ENCODE measurements at places on chromosomes 1 and 21.

GRCh38 chr21:33256019-33256418 is 10.1 kb upstream of the IL10RB start:
- no peak for DNase-seq

GRCh38 chr1:10620776-10621175 is 146.0 kb downstream of the PEX14 start:
- DNase-seq = no peak

DNA sequence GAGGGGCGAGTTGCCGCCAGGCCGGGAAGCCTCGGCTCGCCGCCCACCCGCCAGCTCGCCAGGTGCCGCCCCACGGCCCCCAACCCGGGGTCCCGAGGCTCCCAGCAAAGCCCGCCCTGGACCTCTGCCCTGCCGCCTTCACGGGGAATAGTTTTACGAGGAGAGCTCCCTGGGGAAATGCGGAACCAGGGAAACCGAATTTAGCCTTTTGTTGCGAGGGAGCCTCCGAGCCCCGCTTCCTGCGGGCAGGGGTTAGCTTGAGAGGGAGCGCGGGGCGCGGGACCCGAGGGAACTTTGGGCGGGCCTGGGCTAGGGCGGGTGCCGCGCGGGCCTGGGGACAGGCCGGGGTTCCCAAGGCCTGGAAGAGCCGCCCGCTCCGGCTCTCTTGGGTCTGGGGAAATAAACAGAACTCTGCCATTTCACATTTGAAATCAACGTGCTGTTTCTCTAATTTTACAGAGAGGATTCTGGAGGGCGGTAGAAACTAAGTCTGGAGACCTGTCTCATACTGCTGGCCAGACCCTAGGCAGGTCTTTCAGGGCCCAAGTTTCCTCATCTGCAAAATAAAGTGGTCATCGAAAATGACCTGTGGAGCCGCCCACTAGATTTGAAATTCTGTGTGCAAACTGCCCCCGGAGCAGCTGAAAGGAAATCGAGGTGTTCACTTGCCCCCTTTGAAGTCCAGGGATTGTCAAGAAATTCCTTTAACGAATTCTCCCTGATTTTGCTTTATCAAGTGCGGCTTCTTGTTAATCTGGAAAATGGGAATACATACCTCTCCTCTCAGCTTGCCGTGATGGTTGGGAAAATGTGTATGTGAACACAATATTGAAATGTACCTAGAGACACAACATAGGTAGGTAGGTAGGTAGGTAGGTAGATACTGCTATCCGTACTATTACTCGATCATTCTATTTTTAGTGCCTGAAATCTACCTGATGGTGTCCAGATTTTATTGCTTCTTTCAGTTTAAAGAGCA is 749 bp upstream of the GLUL start:
- DNase-seq = no peak

DNA sequence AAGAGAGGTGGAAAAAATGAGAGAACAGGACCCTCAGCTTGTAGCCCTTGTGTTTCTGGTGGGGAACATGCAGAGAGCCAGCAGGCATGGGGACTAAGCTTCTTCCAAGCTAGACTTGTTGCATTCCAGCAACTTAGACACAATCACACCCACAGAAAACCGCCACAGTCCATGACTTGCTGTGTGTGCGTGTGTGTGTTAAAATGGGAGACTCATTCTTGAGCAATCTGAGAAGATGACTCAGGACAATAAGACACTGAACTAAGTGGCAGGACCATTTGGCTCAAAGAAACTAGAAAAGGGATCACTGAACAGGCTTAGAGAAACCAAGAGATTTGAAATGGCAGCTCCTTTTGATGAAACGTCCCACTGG is 78.0 kb downstream of the HLX start:
- no peak for DNase-seq

DNA sequence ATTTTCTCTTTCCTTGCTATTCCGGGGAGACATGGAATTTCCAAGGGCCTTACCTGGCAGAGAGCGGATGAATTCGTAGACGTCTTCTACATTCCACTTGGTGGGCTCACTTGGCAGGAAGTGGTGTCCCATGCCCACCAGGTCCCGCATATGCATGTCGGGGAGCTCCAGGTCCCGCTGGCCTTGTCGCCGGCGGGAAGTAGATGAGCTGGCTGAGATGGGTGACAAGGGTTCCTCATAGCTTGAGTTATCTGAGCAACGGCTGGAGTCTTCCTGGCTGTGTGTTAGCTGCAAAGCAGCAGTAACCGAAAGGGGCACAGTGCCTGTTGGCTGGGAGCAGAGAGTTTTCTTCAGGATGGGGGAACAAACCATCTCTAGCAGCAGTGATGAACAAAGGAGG is 7.9 kb upstream of the A3GALT2 start:
- no peak for DNase-seq

DNA sequence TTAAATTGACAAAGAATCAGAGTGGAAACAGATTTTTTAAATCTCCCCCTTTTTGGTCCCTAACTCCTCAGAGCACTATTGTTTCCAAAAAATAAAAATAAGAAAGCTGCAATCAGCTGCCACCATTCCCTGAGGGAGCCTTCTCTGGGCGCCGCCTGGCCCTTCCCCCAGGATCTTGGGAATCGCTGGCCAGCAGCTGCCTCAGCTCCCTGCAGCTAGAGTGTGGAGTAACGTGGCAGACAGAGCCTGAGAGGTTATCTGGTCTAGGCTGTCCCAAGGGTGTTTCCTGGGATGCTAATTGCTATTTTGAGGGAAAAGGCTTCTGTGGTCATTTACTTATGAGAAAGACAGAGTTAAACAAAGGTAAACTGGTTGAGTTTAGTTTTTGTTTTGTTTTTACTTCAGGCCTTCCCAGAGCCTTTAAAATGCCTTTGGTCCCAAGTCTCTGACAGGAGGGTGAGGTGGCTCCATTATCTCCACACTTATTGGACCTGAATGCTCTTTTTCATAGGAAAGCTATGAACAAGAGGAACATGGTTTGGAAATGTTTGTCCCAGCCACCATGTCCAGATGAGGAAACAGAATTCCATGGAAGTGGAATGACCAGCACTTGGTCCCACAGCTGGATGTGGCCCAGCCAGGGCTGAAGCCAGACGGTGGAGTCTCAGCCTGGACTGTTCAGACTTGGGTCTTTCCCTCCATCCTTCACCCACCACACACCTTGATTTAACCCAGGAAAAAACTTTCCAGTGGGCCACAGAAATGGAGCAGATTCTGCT is 14.1 kb upstream of the KIAA1614 start:
- no peak for DNase-seq

DNA sequence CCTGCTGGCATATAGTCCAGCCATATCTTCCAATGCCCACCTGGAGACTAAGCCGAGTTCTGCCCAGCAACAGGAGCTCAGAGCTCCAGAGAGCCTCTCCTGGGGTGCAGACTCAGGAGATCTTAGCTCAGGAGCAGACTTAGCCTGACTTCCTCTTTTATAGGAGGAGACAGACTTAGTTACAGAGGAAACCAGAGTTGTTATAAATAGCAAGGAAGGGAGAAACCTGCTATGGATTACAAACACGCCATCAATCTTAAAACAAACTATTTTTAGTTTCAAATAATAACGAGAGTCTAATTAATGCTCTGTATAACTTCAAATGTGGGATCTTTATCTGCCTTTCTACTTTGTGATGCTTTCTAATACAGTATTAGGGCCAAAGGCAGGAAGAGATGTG is 3.3 kb upstream of the KIF21B start:
- DNase-seq = no peak

- no peak for DNase-seq
Observed at GRCh38 chr1:95604771-95605170, 370.8 kb downstream of the RWDD3 start.

GRCh38 chr1:219446288-219446687 is 166.6 kb downstream of the ZC3H11B start:
- no peak for DNase-seq

- DNase-seq = no peak
Observed at GRCh38 chr1:231159963-231160761, 1.7 kb upstream of the TRIM67 start.

- DNase-seq = no peak
Observed at GRCh38 chr1:91450260-91450659, 45.6 kb upstream of the HFM1 start.

DNA sequence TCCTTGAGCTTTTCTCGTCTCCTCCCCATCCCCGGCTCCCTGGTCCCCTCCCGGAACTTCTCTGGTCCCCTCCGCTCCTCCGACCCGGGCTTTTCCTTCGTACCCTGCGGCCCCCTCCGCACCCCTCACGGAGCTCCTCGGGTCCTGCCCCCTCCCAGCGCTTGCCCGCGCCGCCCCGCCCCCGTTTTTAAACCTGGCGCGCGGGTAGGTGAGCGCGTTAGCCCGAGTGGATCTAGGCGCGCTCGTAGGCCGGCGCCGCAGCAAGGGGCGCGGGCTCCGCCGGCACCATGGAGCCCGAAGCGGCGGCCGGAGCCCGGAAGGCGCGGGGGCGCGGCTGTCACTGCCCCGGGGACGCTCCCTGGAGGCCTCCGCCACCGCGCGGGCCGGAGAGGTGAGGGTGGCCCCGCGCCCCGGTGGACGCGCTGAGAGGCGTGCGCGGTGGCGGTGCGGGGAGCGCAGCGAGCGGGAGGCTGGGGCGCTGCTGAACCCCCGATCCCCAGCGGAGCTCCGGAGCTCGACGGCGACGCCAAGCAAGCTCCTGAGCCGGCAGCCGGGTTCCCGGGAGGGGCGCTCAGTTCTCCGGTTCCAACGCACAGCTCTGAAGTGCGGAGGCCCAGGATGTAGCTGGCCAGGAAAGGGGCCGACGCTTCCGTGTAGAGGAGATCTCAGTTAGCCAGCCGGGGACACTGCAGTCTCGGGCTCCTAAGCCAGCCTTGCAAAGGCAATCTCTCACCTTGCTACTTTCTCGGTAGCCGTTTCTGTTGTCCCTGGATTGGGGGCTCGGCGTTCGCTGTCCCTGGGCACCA is at the start of gene RIPPLY3:
RIPPLY3 (plus strand) TSS at position 217 of the 806 bp plus-strand sequence; CDS start at position 288, 71 bp downstream.
- DNase-seq = no peak

DNA sequence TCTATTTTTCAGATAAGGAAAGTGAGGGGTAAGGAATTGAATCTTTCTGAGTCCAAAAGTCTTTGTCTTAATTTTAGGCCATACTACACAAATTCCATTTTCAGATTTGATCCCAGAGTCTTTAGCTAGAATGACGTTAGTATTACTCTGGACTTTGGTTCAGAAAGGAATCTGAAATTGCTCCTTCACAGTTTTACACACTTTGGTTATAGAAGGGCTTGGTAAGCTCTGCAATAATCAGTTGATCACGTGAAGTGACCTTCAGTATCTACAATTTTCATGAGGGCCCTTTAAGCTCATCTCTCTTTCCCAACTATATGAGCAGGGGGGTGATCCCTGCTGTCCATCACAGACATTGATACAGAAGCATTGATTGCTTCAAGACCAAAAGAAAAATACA is 103.4 kb upstream of the ESRRG start:
- no peak for DNase-seq

- no peak for DNase-seq
Observed at GRCh38 chr1:54698346-54698745, 17.3 kb upstream of the TTC4 start.

GRCh38 chr1:221720545-221720944 is 21.3 kb downstream of the DUSP10 start:
- DNase-seq = no peak

DNA sequence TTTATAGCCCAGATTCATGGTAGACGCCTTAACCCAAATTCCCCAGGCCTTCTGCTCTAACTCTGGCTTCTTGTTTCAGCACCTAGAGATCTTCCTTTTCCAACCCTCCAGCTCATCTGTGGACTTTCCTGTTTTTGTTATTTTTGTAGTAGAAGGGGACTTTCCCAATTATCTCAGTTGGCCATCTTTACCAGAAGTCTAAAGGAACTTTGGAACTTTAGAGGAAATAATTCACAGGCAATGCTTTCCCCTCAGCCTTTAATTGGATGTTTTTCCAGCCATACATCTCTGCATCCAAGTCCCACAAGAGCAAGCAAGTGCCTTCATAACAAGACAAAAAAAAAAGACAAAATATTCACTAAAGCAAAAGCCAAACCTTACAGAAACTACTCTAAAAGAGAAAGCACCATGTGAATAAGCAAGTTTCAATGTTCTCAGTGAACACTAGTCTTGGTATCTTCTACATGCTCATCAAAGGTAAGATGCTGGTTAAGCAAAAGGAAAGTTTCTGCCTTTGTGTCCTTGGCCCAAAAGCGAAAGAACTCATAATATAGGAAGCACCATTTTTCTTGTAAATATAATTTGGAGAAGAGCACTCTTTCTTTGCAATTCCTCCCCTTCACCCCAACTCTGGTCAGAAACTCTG is 377.3 kb downstream of the SETD4 start:
- no peak for DNase-seq

DNA sequence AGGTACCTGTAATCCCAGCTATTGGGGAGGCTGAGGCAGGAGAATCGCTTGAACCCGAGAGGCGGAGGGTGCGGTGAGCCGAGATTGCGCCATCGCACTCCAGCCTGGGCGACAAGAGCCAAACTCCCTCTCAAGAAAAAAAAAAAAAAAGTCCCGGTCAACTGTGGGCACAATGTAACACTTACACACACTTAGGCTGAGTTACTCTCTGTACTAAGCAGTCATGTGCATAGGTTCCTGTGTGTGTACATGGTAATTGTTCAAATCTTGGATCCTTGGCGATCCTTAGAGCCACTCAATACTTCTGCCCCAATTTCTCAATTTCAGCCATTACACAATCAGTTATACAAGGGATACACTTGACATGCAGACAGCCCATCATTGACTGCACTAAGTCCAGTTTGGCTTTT is 11.6 kb downstream of the SDCCAG8 start:
- no peak for DNase-seq

DNA sequence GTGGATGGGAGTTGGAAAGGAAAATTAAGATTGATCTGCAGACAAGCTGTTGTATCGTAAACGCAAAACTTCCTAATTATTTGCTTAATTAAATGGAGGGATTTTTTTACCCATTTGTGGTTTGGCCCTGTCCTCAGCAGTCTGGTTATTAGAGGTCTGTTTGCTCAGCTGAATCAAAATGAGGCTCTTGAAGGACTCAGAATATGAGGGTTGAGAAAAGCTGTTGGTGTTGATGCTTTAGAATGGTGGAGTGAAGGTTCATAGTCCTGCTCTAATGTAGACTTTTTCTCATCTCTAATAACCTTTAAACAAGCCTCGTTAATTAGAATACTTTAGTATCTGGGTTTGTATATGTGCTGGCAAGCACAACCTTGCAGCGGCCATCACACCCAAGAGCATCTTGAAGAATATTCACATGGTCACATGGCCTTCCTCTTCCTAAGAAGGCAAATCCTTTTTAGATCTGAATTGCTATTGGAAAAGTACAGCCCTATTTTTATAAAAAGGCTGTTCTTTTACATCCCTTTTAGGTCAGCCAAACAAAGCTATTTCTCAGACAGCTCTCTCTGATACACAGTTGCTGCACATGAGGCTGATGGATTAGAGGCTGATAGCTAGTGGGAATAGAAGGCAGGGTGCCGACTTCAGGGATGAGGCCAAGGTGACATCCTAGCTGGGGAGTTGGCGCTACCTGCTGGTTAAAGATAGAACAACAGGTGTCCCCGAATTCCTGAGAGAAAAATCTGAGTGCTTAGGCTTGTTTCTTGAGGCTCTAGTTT is 53.8 kb downstream of the MACF1 start:
- DNase-seq = peak; percentile 51

GRCh38 chr1:63701187-63701586 is 72.6 kb upstream of the ROR1 start:
- DNase-seq = no peak

GRCh38 chr1:18326211-18326897 is 154.4 kb upstream of the KLHDC7A start:
- no peak for DNase-seq
